ENCODE measurements at places on chromosomes 2 and 18. TPM values are rescaled to one million over a fixed set of nuclear protein-coding genes. Genes with fewer than 3 reads are reported as not detected.

DNA sequence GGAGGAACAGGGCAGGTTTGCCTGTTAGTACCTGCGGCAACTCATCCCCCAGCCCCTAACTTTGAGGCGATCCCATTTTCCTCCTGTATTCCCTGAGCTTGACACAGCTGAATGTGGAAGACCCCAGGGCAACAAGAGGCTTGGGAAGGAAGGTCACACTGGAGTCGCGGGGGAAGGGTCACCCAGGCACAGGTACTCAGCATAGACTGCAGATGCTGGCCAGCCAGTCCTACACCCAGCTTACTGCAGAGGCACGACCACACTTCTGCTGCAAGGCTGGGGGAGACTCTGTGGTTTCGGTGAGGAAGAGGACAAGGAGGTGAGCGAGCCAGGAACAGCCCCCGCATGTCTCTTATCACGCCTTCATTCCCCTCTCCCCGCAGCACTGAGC lies 91.5 kb downstream of the MALT1 start:
- no peak for DNase-seq

CD28 gene
- polyA plus RNA-seq = 3.0 TPM

DNA sequence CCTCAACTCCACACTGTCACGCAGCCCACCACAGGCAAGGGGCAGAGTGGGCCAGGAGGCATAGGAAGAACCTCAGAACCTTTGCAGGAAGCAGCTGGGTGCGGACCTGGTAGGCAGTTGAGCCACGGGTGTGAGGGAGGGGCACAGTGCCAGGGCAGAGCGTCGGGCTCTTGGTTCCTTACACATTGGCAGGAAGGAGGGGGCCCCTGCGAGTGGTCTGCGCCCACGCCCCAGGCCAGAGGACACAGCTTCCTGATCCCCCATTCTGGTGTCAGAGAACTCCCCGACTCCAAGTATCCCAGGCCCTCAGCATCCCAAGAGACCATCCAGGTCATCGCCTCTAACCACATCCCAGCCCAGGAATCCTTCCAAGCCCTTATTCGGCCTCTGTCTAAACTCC lies 61.5 kb downstream of the TNS1 start:
- no peak for DNase-seq

ICA1L gene
- polyA plus RNA-seq = 10.6 TPM

DNA sequence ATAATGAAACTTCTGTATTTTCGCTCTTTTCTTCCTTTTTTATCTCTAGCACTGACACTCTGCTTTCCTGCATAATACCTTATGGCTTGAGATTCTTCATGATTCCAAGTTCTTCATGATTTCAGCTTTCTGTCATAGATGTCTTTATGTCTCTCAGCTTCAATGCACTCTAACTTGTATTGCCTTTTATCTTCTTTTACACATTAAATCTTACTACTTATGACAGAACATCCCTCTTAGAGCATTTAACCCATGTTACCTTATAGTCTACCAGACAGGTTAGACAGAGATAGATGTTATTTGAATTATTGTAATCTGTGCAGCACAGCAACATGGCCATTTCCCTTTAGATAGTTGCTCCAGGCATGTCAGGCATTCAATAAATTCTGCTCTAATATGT lies 1475.7 kb upstream of the TMEFF2 start:
- no peak for DNase-seq

DRC1 gene
- not detected for polyA plus RNA-seq

FOXD4L1 gene
- polyA plus RNA-seq = not detected

SERPINB7 gene
- 19.2 TPM for polyA plus RNA-seq

GRCh38 chr2:1674276-1674675 lies 70.0 kb downstream of the PXDN start:
- DNase-seq = no peak

GRCh38 chr2:149622343-149622742 lies 34.8 kb upstream of the MMADHC start:
- no peak for DNase-seq

PRKAG3 gene
- 25.3 TPM for polyA plus RNA-seq

DNA sequence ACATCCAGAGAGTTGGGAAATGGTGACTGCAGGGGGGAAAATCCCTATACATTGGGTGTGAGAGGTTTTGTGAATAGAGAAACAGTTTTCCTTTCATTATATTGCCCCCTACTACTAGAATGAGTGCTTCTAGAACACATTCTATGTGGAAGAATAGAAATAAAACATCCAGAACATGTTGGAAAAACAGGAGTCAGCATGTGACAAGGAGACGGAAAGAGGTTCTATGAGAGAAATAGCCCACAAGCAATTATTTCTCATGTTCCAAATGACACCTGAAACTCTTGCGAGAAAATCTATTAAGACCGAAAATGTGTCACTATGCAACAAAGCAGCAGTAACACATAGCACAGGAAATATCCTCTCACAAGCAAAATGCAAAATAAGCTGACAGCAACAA lies 202.7 kb upstream of the SPOPL start:
- DNase-seq = no peak

RESP18 gene
- not detected for polyA plus RNA-seq

DNA sequence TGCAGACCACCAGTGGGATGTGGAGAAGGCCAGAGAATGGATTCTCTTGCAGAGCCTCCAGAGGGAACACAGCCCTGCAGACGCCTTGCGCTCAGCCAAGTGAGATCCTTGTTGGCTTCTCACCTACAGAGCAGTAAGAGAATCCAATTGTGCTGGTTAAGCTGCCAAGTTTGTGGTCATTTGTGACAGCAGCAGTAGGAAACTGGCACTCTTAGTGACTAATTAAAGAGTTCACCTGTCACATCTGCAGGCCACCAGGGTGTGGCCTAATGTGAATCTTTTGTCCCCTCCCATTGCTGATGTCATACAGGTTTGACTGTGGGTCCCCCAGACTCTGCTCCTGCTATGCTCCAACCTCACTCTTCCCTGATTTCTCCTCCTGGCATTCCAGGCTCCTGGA lies 235.9 kb downstream of the TFCP2L1 start:
- DNase-seq = no peak

REL gene
- 6.9 TPM for polyA plus RNA-seq

GRB14 gene
- not detected for polyA plus RNA-seq

DNA sequence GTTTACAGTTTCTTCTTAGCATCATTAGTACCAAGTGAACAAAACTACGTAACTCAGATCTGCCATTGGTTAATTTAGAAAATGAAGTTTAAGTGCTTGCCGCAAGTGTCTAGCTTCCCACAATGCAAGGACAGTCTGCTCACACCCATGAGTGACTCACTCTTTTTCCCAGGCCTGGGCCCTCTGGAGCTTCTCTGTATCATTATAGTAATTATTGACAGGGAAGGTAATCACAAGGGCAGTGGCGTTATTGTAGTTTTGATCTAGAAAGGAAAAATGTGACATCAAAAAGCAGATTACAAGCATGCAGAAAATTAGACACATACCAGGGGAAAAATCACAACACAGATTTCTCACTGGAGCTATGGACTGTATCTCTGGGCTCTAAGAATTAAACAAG lies 38.5 kb downstream of the NPC1 start:
- DNase-seq = no peak

NYAP2 gene
- 0.07 TPM for polyA plus RNA-seq

ILKAP gene
- polyA plus RNA-seq = 31.9 TPM

DNA sequence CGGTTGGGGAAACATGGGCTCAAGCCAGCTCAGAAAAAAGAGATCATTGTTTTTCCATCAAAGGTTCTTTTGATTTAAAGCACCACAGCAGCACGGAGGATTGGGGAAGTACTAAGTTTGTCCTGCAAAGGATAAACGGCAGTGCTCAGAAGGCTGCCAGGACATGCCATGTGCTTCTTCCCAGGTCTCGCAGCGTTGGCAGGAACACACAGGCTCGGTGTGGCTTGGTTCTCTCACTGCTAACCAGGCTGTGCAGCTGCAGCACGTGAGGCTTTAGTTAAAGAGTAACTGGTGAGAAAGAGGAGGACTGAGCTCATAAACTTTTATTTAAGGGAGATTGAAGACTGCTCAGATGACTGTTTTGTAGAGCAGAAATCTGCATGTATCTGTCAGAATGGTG lies 264.3 kb downstream of the TSN start:
- no peak for DNase-seq

DNA sequence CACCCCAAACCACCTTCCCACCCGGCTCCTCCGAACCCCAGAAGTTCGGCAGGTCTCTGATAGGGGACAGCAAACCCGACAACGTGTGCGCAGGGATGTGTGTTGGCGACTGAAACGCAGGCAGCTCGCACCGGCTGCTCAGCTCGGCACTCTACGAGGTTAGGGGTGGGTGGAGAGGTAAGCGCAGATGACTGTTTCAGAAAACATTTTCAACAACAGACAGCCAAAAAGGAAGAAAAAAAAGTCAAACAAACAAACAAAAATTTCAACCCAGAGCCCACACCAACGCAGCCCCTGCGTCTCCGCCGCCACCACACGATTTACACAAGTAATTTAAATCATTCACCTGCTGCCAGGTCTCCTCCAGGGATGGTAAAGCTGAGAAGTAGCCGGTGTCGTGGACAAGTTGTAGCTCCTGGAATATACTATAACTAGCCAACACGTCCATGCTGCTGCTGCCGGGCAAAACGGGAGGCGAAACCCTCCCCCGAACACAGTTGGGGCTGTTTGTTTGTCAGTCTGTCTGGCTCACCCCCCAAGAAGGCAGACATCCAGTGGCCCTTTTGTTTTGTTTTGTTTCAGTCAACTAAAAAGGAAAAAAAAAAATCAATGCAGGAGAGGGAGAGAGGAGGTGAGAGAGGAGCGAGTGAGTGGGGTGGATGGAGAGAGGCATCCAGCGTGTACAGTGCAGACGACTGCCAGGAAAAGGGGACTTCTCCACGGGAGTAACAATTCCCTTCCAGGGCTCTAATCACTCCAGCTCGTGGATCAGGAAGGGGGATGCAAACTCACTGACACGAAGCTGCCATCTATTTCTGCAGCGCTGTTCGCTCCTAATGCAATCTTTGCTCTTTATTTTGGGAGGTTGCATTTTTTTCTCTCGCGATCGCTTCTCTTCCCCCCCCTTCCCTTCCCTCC lies at the start of gene KLF7:
TSS of gene KLF7 (minus strand) at position 828 of the 918 bp plus-strand sequence. CDS start at position 448, 380 bp downstream.
- DNase-seq = no peak

GPBAR1 gene
- polyA plus RNA-seq = 1.2 TPM

GRCh38 chr2:145141981-145142380 lies 622.1 kb upstream of the ZEB2 start:
- no peak for DNase-seq

GRCh38 chr2:180890781-180891180 lies 89.6 kb upstream of the UBE2E3 start:
- DNase-seq = no peak

DNA sequence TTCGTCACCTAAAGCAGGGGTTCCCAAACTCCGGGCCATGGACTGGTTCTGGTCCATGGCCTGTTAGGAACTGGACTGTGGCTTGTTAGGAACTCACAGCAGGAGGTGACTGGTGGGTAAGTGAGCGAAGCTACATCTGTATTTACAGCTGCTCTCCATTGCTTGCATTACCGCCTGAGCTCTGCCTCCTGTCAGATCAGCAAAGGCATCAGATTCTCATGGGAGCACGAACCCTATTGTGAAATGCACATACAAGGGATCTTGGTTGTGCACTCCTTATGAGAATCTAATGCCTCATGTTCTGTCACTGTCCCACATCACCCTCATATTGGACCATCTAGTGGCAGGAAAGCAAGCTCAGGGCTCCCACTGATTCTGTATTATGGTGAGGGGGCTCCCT lies 217.0 kb downstream of the ZFP36L2 start:
- DNase-seq = no peak

DNA sequence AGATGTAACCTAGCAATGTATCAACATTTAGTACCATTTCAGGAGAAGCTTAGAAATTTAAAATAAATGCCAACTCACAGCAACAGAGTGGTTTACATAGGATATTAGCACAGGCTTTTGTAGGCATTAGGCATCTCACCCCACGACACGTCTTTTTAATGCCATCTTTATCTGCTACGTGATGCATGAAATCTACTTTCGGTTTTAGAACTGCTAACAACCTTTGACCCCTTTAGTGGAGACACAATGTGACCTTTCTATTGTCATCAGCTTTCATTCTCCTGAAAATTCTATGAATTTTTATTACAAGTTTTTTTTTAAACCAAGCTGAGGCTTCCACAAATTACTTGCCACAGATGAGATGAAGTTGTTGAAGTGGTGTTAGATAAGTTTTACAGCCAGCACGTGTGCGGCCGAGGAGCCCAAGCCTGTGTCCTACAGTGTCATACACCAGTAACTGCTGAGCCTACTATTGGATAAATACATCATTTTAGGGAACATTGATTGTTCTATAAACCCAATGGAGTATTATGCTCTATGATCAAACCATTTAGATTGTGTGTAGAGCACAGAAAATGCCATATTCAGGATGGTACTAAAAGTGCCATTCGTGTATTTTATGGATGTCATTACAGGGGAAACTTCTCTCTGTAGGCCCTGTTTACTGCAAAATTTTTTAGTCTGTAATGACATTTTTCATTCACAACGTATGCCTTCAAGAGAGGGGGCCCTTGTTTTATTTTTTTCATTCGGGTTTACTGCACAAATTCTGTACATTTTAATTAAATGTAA lies 151.6 kb downstream of the PTGR3 start:
- no peak for DNase-seq

- DNase-seq = no peak
Measured at GRCh38 chr2:22279541-22279940, 1105.4 kb upstream of the KLHL29 start.

EML4 gene
- 29.5 TPM for polyA plus RNA-seq

DNA sequence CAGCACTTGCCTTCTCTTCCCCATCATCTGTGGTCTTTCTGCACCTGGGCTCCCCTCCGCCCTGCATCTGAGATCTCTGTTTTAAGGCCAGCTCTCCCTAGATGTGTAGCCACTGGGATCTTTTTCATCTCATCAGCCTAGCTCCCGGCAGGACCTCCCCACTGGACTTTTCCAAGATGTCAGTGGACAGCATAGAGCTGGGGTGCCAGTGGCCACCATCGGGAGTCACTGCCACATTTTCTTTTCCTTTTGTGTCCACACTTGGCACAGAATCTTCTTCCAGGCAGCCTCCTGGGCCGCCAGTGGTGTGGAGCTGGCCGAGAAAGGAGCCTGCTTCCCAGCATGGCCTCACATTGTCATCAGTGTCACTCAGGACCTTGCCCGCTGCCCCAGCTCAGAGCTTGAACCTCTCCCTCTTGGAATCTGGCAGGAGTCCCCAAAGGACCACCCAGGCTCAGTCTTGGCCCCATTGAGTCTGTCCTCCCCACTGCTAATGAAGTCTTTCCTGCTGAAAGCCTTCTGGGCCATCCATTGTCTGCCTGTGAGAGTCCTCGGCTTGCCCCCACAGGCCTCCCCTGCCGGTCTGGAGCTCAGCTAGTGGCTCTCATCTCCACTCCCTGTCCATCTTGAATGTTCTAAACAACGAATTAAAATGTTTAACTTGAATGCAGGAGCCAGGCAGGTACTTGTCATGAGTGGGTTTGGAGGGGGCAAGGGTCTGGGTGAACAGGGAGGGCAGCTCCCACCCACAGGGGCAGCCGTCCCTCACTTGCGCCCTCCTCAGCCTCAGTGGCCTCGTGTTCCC lies 324.4 kb downstream of the GBX2 start:
- no peak for DNase-seq

Measured in muscle of arm (tissue), 14 donors.